ENCODE measurements at places on chromosomes 12 and 14.

GRCh38 chr14:91177073-91178034 lies 63.5 kb downstream of the DGLUCY start:
- DNase-seq: peak; percentile 43

DNA sequence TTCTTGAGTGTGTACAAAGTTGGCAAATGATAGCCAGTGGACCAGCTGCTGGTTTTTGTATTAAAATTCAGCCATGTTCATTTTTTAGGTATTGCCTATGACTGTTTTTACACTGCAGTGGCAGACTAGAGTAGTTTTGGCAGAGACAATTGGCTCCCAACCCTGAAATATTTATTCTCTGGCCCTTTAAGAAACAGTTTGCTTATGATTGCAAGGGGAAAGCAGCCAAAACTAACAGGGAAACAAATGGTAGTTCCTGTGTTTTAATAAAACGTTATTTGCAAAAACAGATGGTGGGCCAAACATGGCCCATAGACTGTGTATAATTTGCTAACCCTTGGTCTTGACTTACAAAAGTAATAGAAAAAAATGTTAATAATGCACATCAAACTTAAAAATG lies 110.2 kb downstream of the ALX1 start:
- no peak for DNase-seq

GRCh38 chr12:123997908-123998307 lies 24.9 kb downstream of the ZNF664 start:
- DNase-seq: no peak

GRCh38 chr14:64879635-64880220 lies at the start of gene SPTB:
Gene SPTB (minus strand): TSS chr14:64879907. CDS start chr14:64823094, 56,813 bp downstream.
- DNase-seq: no peak

GRCh38 chr14:51298895-51299294 lies 58.8 kb downstream of the TMX1 start:
- DNase-seq: no peak

All from smooth muscle cell of the brain vasculature (primary cell).